H54 (cell line): ENCODE measurements at places on chromosomes 1 and 21.

DNA sequence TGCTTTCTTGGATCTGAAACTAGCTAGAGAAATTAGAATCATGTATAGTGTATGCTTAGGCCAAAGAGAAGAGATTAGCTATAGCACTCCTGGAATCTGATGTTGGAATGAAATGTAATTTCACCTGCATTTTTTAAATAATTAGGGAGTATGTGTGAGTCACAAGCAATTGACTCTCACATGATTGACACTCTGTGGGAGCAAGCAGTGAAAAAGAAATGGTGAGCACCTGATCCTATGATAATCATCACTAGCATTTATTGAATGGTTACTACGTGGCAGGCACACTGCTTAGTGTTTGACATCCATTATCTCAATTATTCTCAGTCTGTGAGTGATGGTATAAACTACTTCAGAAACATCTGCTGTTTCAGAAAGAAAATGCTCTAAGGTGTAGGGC is 176.6 kb downstream of the NRIP1 start:
- DNase-seq: no peak

- no peak for DNase-seq
Measured at GRCh38 chr1:6554907-6555778, at the start of gene TAS1R1. Gene TAS1R1 (plus strand): TSS chr1:6555307. CDS start chr1:6555374, 67 bp downstream.

GRCh38 chr1:75129660-75129982 is 4.6 kb upstream of the LHX8 start:
- DNase-seq: no peak

DNA sequence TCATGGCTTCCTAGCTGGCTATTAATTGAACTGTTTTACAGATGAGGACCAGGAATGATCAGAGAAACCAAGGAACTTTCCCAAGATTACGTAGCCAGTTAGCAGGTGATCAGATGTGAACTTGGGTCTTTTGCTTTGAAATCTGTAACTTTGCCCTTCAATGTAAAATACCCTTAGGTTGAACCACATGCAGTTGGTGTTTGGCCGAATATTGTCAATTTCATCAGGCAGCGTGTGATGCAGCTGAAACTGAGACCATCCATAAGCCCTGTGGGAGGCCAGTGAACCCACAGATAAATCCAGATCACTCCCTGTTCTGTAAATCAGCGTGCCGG is 150.8 kb downstream of the ETS2 start:
- no peak for DNase-seq

- DNase-seq: peak; percentile 5
Measured at GRCh38 chr1:18246543-18246942, 138.9 kb downstream of the IGSF21 start.

DNA sequence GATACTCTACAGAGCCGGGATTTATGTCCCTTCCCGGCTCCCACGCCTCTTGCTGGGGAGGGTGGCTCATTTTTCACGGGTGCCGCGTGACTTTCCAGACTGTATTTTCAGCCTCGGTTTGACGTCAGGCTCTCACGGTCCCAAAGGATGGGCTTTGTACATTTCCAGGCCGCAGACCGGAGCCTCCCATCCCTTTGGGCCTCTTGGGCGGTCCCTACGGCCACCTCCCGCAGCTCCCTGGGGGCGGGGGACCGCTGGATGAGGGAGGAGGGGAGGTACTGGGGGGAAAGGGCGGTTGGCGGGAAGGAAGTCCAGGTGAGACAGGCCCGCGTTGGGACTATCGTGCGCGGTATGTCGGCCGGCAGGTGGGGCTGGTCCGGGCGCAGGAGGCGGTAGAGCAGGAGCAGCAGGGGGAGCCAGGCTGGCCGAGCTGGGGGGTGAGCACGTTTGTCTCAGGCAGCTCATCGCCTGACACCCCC is 17.9 kb downstream of the UBL4B start:
- no peak for DNase-seq

GRCh38 chr1:11779715-11780379 is 17.9 kb downstream of the C1orf167 start:
- DNase-seq: no peak

DNA sequence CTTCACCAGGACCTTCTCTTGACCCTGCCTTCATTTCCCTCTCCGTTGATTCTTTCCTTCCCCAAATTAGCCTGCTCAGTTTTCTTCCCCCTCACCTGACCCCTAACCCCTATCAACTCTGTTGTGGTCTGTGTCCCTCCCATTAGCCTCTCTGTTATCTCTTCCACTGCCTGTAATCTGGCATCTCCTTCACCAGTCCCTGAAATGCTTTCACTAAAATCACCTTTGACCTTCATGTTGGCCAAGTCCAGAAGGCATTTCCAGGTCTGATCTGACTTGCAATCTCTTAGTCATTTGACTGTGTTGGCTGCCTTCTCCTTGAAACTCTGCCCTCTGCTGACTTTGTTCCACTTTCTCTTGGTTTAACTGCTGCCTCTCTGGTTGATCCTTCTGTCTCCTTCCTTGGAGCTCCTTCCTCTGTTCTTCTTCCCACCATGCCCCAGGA is 28.2 kb downstream of the ATP8B2 start:
- DNase-seq: peak; percentile 45

DNA sequence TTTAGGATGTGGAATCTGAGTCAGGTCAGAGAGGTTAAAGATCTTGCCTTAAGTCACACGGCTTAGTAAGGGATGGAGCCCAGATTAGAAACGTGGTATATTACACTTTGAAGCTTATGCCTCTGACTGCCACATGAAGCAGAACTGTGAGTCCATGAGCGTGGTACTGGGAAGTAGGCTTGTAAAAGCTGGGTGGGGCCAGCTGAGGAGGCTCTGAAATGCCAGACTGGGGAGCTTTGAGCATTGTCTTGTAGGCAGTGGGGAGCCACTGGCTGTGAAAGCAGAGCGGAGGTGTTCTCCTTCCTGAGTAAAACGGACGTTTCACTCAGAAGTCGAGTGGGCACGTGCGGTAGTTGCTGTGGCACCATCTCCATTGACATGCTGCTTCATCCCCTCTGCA is 72.6 kb upstream of the USP24 start:
- DNase-seq: no peak

DNA sequence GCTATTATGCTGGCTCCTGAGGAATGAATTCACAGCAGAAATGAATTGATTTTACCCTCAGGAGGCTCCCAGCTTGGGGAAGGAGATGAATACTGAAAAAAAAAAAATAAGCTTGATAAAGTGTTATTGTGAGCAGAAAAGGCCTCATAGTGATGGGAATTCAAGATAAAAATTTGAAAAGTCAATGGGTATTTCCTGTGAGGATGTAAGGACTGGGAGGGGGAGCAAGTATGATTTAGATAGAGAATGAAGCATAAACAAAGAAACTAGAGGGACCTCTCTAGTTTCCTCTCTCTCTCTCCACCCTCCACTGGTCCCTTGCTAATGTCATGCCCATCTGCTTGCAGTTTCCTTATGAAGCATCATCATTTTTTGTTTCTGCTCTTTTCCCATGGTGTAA is 439.0 kb upstream of the PLXNA2 start:
- no peak for DNase-seq

DNA sequence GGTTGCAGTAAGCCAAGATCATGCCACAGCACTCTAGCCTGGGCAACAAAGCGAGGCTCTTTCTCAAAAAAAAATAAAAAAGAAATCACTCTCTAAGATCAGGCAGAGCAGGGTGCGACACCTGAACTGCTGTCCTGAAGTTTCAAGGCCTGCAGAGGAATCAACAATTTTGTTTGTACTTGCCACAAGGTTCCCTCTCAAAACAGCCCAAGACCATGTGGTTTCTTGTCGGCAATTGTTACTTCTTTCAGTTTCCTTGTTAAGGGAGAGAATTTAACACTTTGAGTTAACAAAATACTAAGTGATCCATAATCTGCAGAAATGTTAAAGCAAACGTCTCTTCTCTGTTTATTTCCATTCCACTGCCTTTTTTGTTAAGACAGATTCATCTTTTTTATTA is 36.5 kb downstream of the MACO1 start:
- no peak for DNase-seq

GRCh38 chr1:160177231-160177630 is 13.1 kb upstream of the CASQ1 start:
- no peak for DNase-seq

DNA sequence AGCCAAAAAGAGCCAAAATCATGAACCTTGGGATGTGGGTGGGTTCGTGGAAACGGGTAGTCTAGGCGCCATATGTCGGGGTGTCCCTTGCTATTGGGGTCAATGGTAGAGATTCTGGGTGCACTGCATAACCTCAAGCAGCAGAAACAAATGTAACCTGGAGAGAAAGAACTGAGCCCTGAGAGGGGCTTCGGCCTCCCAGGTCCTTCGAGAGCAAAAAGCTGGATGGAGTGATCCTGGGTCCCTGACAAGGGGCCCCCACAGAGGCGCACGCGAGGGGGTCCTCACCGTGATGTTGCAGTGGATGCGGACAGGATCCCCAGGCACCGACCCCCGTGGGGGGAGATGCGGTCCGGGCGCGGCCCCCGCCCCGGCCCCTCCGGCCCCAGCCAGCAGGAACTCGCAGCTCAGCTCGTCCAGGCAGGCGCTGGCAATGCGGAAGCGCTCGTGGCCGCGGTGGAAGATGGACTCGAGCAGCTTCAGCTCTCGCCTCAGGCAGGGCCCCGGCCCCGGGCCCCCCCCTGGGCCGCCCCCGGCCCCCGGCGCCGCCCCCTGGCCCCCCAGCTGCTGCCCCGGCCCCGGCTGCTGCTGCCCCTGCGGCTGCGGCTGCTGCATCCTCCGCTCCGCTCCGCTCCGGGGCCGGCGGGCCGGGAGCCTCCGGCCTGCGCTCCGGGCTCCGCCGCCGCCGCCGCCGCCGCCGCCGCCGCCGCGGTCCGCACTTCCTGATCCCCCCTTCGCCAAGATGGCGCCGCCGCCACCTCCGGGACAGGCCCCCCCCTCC is at the start of gene UBE2Q1:
Gene UBE2Q1, minus strand, starts transcription at position 724 of the 781 bp plus-strand sequence. Its CDS starts 109 bp downstream, at position 615.
- DNase-seq: no peak

DNA sequence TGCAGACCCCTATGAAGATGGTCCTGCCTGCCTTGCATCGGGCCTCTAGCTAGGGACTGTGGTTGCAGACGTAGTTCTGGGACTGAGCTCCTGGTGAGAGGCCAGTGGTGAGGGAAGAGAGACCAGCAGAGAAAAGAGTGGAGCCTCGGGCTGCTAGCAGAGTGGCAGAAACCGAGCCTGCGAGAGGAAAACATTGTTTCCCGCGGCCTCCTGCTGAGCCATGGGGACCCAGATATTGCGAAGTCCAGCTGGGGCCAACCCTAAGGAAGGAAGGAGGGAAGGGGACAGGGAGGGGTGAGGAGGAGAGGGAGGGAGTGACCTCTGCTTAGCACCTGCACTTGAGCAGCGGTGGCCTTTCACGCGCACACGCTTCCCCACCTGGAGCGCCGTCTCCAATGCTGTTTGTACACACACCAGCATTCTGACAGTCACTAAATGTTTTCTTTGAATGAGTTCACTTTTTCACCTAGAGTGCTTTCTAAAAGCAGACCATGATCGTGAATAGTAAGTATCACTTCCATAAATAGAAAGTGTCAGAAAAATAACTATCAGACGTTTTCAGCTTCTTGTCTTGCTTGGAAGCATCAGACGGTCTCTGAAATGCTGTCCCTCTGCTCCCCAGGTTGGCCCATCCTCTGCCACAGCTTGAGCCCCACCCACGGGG is 2.5 kb upstream of the FNDC10 start:
- DNase-seq: no peak

DNA sequence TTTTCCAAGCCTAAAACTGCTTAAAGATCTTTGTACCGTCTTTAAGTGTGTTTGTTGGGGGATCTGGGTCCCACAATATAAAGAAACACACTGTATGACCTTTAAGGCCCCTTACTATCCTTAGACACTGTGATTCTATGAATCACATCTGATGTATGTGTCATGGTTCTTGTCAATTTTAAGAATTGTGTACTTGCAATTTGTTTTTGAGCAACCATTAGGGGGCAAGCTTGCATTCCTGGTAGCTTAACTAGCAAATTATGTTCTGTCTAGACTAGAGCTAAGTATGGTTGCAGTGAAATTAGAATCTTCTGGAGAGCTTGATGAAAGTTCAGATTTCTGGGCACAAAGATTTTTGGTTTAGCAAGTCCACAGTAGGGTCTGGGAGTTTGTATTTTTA is 219.5 kb downstream of the TPR start:
- peak; percentile 23 for DNase-seq

DNA sequence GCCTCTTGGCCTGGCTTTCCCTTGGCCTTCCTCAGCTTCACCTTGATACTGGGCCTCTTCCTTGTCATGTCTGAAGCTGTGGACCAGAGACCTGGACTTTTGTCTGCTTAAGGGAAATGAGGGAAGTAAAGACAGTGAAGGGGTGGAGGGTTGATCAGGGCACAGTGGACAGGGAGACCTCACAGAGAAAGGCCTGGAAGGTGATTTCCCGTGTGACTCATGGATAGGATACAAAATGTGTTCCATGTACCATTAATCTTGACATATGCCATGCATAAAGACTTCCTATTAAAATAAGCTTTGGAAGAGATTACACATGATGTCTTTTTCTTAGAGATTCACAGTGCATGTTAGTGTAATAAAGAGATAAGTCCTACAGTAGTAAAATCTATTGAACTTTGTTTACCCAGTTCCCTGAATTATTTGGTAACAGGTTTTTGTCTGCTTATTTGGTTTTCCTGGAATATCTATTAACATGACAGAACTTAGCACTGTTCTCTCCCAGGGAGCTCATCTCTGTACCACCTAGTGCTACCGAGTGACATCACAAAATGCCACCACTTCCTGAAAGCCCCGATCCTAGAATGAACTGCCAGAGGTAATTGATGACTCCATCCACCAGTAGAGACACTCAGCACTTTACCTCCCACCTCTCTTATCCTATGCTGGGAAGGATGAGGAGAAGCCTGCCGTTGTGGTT is 22.2 kb downstream of the UBE2T start:
- no peak for DNase-seq

- DNase-seq: no peak
Measured at GRCh38 chr1:48031676-48032075, 34.5 kb upstream of the TRABD2B start.

DNA sequence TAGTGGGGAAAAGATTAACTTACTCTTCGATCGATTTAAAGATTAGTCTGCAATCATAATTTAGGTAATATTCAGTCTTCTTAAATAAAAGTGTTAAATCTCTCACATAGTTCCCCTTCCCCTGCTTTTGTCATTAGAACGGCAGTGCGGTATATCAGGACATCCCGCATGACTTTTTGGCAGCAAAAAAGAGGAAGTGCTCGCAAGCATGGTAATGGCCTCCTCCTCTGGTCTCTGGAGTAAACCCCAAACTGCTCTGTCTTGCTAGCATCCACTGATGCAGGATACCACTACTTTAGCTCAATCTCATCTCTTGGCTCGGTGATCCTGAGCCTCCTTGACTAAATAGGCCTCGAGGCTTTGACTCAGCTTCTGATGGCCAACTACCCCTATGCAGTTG is 78.7 kb upstream of the VAV3 start:
- DNase-seq: no peak

- no peak for DNase-seq
Measured at GRCh38 chr1:25458541-25459298, 28.0 kb downstream of the MACO1 start.
